ENCODE measurements at places on chromosomes 3 and 15.

GRCh38 chr3:10474847-10475246 is 30.5 kb downstream of the ATP2B2 start:
- DNase-seq = no peak

DNA sequence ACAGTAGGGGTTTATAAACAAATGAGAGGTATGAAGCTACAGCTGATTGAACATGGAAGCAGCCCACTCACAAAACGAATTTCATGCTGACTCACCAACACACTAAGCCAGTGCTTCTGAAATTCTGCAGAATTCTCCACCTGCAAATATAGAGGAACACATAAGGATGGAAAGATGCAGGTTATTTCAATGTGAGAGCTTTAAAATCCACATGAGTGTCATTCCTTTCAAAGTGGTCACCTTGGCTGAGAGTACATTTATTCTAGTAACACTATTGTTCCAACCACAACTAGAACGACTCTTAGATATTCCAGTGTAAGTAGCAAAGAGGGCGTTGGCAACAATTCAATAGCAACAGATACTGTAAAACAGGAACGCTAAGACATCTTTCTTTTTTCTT is 189.9 kb upstream of the TSC22D2 start:
- DNase-seq = no peak

DNA sequence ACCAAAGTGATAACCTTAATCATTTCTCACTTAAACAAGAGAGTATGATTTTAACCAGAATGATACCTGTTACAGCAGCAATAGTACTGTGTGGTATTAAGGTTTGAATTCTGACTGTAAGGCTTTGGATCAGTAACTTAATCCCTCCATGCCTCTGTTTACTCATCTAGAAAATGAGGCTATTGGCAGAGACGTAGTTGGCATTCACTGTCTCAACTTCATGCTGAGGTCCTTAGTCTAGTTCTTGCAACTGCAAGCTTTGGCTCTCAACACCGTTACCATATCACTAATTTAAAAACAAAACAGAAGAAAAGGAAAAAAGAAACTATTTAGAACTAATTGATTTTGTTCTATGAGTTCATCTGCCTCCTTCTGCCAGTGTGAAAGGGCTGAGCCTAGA is 875.4 kb downstream of the MCTP2 start:
- no peak for DNase-seq

- DNase-seq = no peak
Measured at GRCh38 chr15:89486726-89487050, 9.7 kb downstream of the RHCG start.

DNA sequence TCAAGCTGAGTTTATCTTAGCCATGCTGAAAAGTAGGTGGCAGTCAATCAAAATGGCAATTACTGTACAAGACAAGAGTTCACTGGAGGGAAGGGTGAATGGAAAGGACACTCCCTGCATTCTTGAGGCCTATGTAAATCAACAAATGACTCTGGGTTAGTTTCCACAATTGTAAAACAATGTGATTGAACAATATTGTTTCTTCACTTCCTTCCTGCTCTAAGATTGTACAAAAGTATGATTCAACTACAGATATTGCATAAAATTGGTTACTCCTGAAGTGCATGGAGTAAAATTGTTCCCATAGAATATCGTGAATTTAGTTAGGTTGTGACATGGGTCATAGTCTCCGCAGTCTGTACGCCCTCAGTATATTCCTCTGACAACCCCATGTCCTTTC is 277.6 kb downstream of the LPP start:
- no peak for DNase-seq

DNA sequence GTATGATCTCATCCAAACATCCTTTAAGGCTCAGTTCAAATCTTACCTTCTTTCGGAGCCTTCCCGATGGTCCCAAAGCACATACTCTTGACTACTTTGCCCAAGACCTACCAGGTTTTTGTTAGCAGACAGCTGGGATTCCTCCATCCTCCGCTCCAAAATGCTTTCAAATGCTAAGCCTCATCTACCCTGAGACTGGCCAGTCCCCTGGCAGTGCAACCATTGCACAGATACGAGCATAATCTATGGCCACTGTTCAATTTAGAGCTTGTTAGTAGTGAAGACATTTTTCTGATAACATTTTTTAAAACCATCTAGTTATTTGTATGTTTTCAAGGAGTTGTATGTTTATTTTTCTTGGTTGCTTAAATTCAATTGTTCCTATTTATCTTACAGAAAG is 264.4 kb upstream of the NR2F2 start:
- no peak for DNase-seq

DNA sequence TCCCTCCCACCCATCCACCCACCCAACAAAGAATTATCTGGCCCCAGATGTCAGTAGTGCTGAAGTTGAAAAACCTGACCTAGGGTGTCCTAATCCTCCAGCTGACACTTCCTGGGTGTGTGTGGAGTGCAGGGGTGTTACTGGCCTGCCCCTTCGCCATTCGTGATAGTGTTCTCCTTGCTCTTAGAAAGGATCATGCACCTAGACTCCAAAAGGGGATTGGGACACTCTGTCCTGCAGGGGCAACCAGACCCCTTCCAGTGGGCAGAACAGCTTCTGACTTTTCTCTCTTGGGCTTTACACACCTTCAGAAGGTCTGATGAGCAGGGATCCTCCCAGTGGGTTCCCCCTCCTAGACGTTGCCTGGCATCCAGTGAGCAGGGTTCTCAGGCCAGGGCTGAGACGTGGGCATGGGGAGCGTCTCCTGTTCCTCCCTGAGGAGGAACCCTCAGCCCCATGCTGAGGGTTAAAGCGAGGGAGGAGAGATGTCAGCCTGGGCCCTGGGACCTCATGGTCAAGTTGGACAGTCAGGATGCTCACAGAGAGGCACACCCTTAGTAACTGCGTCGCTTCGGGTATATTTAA is 75.0 kb downstream of the AAGAB start:
- DNase-seq = no peak

GRCh38 chr3:51102396-51102795 is 282.7 kb upstream of the MANF start:
- DNase-seq = no peak

- no peak for DNase-seq
Measured at GRCh38 chr3:155362808-155363689, 69.6 kb upstream of the STRIT1 start.

Data from NCI-H1417 treated with DMSO at 0.1 percent for 48 hours (cell line).